Right cardiac atrium (tissue), 5 donors: ENCODE measurements at places on chromosomes 2 and 18. TPM values are rescaled to one million over a fixed set of nuclear protein-coding genes. Genes with fewer than 3 reads are reported as not detected.

GRCh38 chr2:190668892-190669291 lies 20.0 kb downstream of the NAB1 start:
- DNase-seq, result no peak

- no peak for DNase-seq
Observed at GRCh38 chr2:44801841-44802776, 139.4 kb upstream of the SIX3 start.

DNA sequence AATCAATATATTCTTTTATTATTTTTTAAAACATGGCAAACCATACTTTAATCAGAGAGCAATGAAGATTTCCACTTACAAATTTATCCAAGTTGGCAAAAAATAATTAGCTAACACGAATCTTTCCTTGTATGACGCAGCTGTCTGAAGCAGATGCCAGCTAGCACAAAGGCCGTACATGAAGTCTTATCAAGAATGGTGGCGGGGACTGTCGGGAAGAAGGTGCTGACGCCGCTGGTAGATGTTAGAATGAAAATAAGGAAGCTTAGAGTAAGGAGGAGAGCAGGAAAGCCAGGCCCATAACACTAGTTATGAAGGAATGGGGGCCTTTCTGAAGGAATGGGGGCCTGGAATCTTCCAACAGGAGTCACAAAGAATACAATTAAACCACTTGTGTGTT lies 96.7 kb downstream of the ZNF516 start:
- DNase-seq, result no peak

HOXD12 gene
- total RNA-seq, result not detected

SKOR2 gene
- total RNA-seq, result not detected

CD226 gene
- total RNA-seq, result 1.8 TPM

CFAP221 gene
- 2.4 TPM for total RNA-seq
